ENCODE measurements at places on chromosomes 6 and 20.

DNA sequence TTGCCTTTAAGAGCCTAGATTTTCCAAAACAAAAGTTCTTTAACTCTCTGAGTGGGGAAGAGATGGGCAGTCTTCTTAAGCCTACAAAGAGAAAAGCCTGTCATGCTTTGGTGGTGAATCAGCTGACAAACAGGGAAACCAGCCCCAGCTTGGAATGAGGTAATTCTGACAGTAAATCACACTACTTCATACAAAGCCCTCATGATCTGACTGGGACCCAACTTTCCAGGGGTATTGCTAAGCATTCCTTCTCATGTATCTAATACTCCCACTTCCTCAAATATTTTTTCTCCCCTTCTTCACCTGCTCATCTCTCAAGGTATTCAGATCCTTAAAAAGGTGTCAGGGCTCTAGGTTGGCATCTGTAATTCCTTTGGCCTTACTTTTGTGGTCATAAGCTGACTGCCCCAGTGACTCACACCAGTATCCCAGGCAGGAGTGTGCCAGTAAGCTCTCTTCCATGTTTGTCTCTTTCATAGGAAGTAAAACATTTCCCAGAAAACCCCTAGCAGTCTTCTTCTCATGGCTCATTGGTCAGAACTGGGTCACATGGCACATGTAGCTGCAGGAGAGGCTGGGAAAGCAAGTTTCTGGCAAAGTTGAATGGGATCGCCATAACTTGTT, 15.0 kb upstream of the TBC1D22B start:
- DNase-seq, result no peak

GRCh38 chr6:67775333-67775732, 859.7 kb upstream of the ADGRB3 start:
- DNase-seq, result no peak

- no peak for DNase-seq
These were observed 6.8 kb downstream of the ADISSP start for GRCh38 chr20:3760655-3761348.

DNA sequence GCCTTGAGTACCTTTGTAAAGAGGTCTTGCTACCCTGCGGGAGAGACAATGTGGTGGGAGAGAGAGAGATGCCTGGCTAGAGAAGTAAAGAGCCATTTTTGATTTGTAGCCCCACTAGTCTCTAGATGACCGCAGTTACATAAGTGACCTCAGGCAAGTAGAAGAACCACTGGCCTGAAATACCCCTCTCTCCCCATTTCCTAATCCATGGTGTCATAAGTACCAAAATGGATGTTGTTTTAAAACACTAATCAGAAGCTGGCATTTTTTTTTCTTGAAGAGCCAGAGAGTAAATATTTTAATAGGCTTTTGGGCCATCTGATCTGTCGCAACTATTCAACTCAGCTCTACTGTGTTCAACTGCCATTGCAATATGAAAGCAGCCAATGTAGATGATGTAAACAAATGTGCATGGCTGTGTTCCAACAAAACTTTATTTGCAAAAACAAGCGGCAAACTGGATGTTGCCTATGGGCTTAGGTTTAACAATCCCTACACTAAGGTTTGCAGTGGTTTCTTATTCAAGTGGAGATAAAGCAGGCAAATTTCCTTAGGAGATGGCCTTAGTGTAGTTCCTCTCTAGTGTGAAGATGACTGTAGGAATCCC, 36.5 kb downstream of the RARS2 start:
- DNase-seq, result no peak

GRCh38 chr6:32843331-32843978, 392 bp downstream of the PSMB8 start:
- DNase-seq, result no peak

DNA sequence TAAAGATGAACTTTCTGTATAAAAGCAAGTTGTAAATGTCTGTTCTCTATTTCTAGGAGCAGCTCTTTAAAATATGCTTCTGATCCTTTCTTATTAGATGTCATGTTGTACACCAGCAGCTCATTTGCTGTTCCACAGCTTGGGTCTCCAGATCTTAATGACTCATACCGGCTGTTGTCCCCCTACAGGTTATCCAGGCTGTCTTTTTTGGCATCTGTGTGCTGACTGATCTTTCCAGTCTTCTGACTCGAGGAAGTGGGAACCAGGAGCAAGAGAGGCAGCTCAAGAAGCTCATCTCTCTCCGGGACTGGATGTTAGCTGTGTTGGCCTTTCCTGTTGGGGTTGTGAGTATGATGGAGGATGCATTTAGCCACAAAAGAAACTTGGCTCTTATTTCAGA, 76.0 kb downstream of the AIG1 start:
- DNase-seq, result no peak

DNA sequence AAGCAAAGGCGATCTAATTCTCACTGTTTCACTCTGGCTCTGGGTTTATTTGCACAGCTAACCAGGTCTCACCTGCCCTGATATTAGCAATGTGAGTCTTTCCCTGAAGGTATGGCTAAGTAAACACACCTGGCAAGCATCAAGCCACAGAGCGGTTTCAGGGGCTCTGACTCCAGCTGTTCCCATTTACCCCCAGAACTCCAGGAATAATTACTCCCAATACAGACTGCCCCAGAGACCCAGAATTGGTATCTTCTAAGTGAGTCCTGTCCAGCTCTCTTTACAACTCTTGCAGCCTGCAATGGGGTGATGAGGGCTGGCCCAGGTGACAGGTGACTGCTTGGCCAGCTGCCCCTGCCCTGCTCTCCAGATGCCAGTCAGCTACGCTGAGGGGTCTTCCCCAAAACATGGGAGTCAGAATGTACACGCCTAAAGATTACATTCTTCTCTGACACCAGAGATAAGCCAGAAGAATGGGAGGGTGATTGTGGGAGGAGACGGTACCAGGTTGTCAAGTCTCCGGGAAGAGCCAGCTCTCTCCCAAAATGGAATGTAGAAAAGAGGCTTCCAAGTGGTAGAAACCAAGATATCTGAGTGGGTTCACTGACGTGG, 4.9 kb upstream of the LRRN4 start:
- DNase-seq, result no peak

- DNase-seq, result no peak
These were observed 22.5 kb upstream of the C6orf58 start for GRCh38 chr6:127554435-127555006.

DNA sequence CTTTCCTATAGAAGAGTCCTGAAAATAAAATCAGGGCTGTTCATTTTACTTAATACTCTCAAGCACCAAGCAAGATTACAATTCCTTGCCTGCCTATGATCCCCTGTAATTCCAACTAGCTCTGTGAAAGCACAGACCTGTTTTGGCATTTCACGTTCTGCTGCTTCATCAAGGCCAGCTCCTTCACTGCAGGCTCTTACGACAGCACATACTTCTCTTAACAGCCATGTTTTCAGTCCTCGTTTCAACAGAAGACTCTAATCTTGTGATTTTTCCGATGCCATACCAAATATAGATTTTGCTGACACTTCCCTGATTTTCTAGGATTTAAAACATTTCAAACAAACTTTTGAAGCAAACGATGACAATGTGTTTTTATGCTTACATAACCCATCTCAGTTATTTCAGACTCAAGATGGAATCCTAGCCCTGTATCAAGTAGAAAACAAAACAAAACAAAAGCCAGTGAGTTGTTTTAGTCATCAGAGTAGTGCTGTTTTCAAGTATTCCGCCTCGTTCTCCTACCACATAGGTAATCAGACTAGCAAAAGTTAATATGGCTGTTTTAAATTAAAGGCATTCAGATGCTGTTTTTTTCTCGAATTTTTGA, 616.5 kb upstream of the CITED2 start:
- DNase-seq, result no peak

DNA sequence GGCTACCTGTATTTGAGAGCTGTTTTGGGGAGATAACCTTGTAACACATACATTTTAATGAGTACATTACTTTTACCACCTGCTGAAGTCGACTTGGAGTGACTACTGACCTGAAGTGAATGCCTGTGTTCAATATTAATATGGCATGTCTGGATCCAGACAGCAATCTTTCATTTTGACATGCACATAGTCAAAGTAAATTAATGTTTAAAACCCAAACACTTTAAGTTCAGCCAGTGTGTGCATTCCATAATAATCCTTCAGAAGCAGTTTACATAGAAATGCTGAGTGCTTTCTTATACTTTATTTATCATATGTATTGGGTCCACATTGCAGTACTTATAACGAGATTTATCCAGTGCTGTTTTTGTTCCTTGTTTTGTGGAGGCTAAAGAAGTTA, 38.0 kb downstream of the CDKAL1 start:
- no peak for DNase-seq

DNA sequence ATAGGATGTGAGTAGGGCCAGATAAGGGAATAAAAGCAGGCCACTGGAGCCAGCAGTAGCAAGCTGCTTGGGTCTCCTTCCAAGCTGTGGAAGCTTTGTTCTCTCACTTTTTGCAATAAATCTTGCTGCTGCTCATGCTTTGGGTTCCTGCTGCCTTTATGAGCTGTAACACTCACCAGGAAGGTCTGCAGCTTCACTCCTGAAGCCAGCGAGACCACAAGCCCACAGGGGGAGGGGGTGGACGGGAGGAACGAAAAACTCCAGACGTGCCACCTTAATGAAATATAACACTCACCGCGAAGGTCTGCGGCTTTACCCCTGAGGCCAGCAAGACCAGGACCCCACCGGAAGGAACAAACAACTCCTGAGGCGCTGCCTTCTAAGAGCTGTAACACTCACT, 1324.4 kb upstream of the EYS start:
- no peak for DNase-seq

GRCh38 chr6:125339653-125340052, 37.9 kb upstream of the HDDC2 start:
- DNase-seq, result no peak

GRCh38 chr6:45665859-45666258, 288.1 kb upstream of the SUPT3H start:
- no peak for DNase-seq

DNA sequence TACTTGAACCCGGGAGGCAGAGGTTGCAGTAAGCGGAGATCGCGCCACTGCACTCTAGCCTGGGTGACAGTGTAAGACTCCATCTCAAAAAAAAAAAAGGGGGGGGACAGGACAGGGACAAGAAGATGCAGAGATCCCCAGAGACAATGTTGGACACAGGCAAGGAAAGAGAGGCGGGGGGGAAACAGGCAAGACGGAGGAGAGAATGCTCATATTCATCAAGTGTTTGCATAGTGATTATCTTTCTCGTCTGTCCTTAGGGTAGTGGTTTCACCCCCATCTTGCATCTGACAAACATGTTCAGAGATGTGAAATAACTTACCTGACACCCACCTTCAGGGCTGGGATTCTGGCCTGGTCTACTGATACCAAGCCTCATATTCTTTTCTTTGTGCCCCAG, 29.0 kb downstream of the CHMP4B start:
- no peak for DNase-seq

- no peak for DNase-seq
These were observed 117.3 kb downstream of the SMLR1 start for GRCh38 chr6:130944486-130944885.

- no peak for DNase-seq
These were observed 63.1 kb upstream of the IFNGR1 start for GRCh38 chr6:137282254-137282653.

DNA sequence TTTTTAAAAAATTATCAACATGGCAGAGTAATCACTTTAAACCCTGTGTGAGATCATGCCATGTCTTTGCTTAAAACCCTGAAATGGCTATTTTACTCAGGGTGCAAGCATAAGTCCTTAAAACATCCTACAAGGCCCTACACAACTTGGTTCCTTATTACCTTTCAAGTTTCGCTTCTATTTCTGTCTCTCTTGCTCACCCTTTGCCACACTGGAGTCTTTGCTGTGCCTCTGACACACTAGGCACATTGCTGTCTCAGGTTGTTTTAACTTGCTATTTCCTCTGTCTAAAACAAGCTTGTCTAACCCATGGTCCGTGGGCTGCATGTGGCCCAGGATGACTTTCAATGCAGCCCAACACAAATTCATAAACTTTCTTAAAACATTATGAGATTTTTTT, 55.6 kb downstream of the KIAA0408 start:
- no peak for DNase-seq

GRCh38 chr20:6765469-6766058, 1.9 kb upstream of the BMP2 start:
- DNase-seq, result no peak

DNA sequence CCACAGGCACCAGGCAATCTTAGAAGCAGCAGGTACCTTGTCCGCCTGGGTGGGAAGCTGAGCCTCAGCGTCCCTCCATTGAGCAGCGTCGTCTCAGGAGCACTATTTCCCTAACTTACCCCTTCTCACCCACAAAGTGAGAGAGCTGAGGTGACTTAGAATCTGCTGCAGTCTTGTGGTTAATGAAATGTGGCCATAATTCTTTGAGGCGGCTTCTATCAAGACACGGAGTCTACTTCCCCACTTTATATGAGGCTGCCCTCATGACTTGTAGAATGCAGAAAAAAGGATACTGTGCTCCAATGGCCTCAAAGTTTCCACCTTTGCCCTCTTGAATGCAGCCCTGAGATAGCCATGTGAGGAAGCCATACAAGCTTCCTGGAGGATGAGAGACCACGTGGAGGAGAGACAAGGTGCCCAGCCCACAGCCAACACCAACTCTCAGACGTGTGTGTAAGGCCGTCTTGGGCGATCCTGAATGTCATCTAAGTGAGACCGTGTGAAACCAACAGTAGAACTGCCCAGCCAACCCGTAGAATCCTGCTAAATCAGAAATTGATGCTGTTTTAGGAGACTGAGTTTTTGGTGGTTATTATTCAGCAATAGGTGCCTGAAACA, 9.1 kb upstream of the TAGAP start:
- no peak for DNase-seq

GRCh38 chr6:37123957-37124729, 45.8 kb upstream of the PIM1 start:
- no peak for DNase-seq

DNA sequence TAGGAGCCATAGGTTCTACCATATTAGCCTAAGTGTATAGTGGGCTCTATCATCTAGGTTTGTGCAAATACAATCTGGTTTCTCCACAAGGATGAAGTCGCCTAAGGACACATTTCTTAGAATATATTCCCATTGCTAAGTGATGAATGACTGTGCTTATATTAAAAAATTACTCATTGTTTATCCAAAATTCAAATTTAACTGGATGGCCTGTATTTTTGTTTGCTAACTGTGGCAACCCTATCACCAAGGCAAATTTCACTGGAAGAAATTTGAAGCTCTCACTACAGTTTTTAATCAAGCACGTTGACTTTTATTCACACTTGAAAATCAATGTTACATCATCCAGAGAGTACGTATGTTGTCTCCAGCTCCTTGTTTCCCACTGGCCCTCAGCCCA, 13.9 kb downstream of the GCM2 start:
- DNase-seq, result no peak

DNA sequence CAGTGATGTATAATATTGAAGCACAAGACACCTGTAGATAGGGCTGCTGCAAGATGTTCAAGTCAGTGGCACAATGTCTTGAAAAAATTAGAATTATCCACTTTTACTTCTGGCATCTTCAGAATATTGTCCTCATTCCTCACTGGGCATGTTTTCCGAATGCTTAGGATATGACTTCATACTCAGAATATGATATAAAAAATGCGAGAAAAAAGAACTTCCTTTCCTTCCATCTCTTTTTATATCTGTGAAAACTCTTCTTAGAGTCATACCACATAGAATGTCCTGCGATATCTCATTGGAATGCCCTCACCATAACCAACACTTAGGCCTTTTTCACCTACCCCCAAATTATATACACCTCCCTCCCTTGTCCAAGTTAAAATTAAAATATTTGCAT, 4.6 kb downstream of the MAS1L start:
- no peak for DNase-seq
